GM23248 (cell line): ENCODE measurements at places on chromosomes 2 and 18. TPM values are rescaled to one million over a fixed set of nuclear protein-coding genes. Genes with fewer than 3 reads are reported as not detected.

The GAREM2 gene
- 5.9 TPM in 2 replicates for polyA plus RNA-seq

The REG3A gene
- polyA plus RNA-seq: not detected in 2 replicates

The FRZB gene
- 0.08 TPM in 1 of 2 replicates, not detected in the other for polyA plus RNA-seq

The KCNS3 gene
- 2.5 TPM in 2 replicates for polyA plus RNA-seq

The NEB gene
- 0.11 and 0.22 TPM in 2 replicates for polyA plus RNA-seq

The MPP4 gene
- 3.5 and 3.6 TPM in 2 replicates for polyA plus RNA-seq

The SPRED2 gene
- 19.5 and 20.3 TPM in 2 replicates for polyA plus RNA-seq

The NTSR2 gene
- polyA plus RNA-seq: not detected in 2 replicates

The LRRC30 gene
- polyA plus RNA-seq: not detected in 2 replicates

- no peaks in the 10 kb centered on the region for H3K4me1 ChIP-seq
- H3K4me3 ChIP-seq: no peak overlapping the region
- H3K27me3 ChIP-seq: peaks cover 21% of the 10 kb centered on the region
Measured at GRCh38 chr2:216732334-216732733, 37.0 kb upstream of the IGFBP5 start.

DNA sequence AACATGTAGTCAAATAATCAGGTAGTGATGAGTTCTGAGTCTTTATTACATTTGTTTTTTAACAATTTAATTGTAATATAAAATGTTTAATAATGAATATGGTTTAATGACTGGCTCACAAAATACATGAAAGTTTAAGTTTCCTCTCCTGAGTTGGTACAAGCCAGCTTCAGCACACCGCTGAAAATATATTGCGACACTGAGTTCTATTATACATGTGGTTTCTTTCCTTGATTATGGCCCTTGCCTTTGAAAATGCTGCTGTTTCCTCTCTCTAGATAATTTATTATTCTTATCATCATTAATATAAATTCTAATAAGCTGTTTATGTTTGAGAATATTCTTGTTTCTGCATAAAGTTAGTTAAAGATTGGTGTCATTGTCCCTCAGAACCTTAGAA is 249.3 kb downstream of the PARD3B start:
- H3K27ac ChIP-seq: no peak overlapping the region
- no peak overlapping the region for H3K4me3 ChIP-seq
- no peaks in the 10 kb centered on the region for H3K36me3 ChIP-seq
- no peaks in the 10 kb centered on the region for H3K27me3 ChIP-seq
- DNase-seq: no peak
- H3K4me1 ChIP-seq: peaks cover 37% of the 10 kb centered on the region

DNA sequence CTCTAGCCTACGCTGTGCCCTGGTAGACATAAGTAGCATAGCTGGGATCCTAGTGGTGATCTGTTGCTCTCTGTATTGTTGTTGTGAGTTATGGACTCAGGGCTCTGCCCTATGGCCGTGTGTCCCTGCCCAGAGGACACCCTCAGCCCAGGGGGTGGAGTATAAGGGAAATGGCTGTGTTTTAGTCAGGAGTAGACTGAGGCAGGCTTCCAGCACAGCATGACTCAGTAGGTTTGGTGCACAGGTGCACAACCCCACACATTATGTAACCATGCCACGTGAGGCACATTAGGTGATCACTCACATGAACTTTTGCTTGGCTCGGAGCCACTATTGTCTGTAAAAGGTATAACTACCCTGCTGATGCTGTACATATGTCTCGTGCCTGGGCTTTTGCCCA is 59.9 kb upstream of the PEX13 start:
- no peak for DNase-seq
- H3K36me3 ChIP-seq: peaks cover 11% of the 10 kb centered on the region; the same call in 1 of the 2 replicates
- H3K4me1 ChIP-seq: peaks cover 29% of the 10 kb centered on the region
- H3K27ac ChIP-seq: no peak overlapping the region
- H3K4me3 ChIP-seq: no peak overlapping the region
- H3K27me3 ChIP-seq: no peaks in the 10 kb centered on the region

- H3K4me1 ChIP-seq: peaks cover 4% of the 10 kb centered on the region; the same call in 1 of the 2 replicates
- H3K4me3 ChIP-seq: no peak overlapping the region
- H3K27ac ChIP-seq: no peak overlapping the region
Measured at GRCh38 chr2:67755156-67755882, 307.5 kb downstream of the C1D start.

DNA sequence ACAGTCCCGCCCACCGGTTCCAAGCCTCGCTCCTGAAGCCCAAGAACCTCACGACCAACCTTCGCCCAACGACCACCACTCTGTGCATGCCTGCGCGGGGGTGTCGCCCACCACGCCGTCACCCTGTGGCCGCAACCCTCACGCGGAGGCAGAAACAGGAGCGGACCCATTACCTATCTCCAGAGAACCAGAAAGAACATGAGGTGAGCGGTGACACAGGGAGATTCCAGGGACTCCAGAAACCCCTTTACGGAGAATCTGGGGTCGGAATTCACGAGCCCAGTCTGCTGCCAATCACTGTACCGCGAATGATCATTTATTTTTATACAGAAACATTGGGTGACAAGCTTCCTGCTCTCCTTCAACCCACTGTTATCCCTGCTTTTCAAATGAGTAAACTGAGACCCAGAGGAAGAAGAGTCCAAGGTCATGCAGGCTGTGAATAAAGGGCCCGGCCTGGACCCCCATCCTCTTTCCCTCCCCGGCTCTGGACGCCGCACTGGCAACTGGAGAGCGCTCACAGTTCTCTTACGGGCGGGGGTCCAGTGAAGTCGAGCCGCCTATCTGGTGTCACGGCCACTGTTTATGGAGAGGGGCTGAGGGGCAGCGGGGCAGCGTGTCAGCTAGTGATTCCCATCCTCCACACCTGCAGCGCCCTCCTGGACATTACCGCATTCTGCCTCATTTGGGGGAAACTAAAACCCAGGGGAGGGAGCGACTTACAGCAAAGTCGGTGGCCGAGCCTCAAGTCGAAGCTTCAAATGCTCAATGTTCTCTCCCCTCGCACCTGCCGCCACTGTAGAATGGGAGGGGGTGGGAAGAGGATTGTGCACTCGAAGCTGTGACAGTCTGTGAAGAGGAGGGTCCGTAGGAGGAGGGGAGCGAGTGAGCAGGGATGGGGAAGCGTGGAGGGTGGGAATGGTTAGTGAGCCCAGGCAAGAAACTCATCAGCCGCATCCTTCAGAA is 723 bp upstream of the SLC30A3 start:
- DNase-seq: no peak
- H3K36me3 ChIP-seq: no peaks in the 10 kb centered on the region
- H3K4me3 ChIP-seq: peak overlapping the region; percentile 31
- peaks cover 78% of the 10 kb centered on the region for H3K27me3 ChIP-seq
- H3K4me1 ChIP-seq: no peaks in the 10 kb centered on the region
- H3K27ac ChIP-seq: no peak overlapping the region

- peaks cover 77% of the 10 kb centered on the region for H3K4me1 ChIP-seq
- no peak for DNase-seq
- H3K4me3 ChIP-seq: no peak overlapping the region
Measured at GRCh38 chr2:55019526-55020258, 30.6 kb downstream of the RTN4 start.

GRCh38 chr18:23740105-23740830 is 51.0 kb downstream of the LAMA3 start:
- peak; percentile 40 for DNase-seq
- no peak overlapping the region for H3K4me3 ChIP-seq
- H3K27me3 ChIP-seq: no peaks in the 10 kb centered on the region
- no peak overlapping the region for H3K27ac ChIP-seq
- H3K36me3 ChIP-seq: no peaks in the 10 kb centered on the region

- no peak for DNase-seq
- H3K27me3 ChIP-seq: no peaks in the 10 kb centered on the region
- H3K4me1 ChIP-seq: peaks cover 28% of the 10 kb centered on the region
- H3K27ac ChIP-seq: no peak overlapping the region
- H3K4me3 ChIP-seq: no peak overlapping the region
Measured at GRCh38 chr2:191374366-191374765, 129.2 kb downstream of the MYO1B start.

- H3K4me3 ChIP-seq: no peak overlapping the region
- no peak overlapping the region for H3K27ac ChIP-seq
- no peaks in the 10 kb centered on the region for H3K36me3 ChIP-seq
- peaks cover 14% of the 10 kb centered on the region for H3K27me3 ChIP-seq
Measured at GRCh38 chr2:102588213-102588939, 31.0 kb upstream of the SLC9A2 start.

GRCh38 chr2:204775766-204776165 is 230.5 kb downstream of the PARD3B start:
- no peaks in the 10 kb centered on the region for H3K36me3 ChIP-seq
- no peak overlapping the region for H3K4me3 ChIP-seq
- H3K4me1 ChIP-seq: no peaks in the 10 kb centered on the region
- no peak overlapping the region for H3K27ac ChIP-seq
- no peak for DNase-seq

DNA sequence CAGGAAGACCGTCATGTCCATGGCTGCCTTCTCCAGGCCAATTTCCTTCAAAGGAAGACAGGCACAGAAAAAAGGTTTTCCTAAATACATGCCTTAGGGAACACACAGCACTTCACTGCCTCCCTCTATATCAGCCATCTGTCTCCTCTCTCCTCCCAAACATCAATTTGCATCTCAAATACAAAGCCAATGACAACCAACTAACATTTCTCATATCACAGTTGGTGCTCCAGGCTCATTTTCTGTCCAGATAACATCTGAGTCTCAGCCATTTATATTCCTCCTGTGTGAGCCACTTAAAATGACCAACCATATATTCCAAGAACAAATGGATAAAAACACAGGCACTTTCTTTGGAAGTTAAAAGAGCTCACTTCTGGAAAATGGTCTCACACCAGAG is 62.5 kb upstream of the ACAA2 start:
- no peak for DNase-seq
- H3K4me1 ChIP-seq: no peaks in the 10 kb centered on the region
- peaks cover 17% of the 10 kb centered on the region for H3K27me3 ChIP-seq

DNA sequence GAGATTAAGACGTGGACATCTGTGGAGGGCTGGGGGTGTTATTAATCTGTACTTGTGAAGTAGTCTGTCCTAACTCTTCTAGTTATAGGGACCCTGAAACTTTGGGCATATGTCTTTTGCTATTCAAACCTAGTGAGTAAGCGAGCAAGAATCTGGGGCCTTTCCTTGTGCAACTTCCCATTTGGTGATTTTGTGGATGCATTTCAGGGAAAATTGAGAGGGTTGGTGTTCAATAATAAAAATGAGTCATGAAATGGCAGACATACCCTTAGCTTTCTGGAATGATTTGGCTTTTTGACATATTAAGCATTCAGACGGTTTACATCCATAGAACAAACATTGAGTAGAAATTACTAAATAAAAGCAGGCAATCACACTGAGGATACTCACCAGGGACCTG is 17.0 kb downstream of the COL4A4 start:
- no peaks in the 10 kb centered on the region for H3K36me3 ChIP-seq
- H3K4me3 ChIP-seq: no peak overlapping the region
- no peaks in the 10 kb centered on the region for H3K27me3 ChIP-seq

GRCh38 chr18:79775441-79776221 is 22.1 kb upstream of the KCNG2 start:
- no peak overlapping the region for H3K4me3 ChIP-seq
- H3K4me1 ChIP-seq: no peaks in the 10 kb centered on the region
- H3K27me3 ChIP-seq: peaks cover 6% of the 10 kb centered on the region
- H3K27ac ChIP-seq: no peak overlapping the region

DNA sequence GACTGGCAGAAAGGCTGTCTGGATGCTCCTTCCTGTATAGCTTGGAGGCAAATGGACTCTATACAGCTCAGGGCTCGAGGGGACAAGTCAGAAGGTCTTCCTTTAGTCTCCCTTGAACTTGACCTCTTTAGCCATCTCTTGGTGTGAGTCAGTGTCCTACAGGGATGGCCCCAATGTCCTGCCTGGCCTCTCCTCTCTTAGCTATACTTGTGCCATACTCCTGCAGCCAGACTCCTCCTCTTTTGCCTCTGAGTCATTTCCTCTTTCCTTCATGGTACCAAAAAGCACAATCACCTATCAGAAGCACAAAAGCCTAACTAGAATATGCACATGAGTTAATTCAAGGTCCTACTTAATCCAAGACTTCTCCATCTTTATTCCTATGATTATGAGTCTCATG is 112.7 kb downstream of the XRCC5 start:
- H3K4me1 ChIP-seq: peaks cover 43% of the 10 kb centered on the region
- peak overlapping the region; percentile 64; the same call in 1 of the 2 replicates for H3K27ac ChIP-seq
- H3K4me3 ChIP-seq: no peak overlapping the region
- H3K27me3 ChIP-seq: no peaks in the 10 kb centered on the region
- DNase-seq: peak; percentile 65

GRCh38 chr2:16409006-16409390 is 256.6 kb downstream of the CYRIA start:
- no peaks in the 10 kb centered on the region for H3K4me1 ChIP-seq
- H3K27me3 ChIP-seq: no peaks in the 10 kb centered on the region
- no peak overlapping the region for H3K27ac ChIP-seq
- DNase-seq: no peak
- H3K4me3 ChIP-seq: no peak overlapping the region

DNA sequence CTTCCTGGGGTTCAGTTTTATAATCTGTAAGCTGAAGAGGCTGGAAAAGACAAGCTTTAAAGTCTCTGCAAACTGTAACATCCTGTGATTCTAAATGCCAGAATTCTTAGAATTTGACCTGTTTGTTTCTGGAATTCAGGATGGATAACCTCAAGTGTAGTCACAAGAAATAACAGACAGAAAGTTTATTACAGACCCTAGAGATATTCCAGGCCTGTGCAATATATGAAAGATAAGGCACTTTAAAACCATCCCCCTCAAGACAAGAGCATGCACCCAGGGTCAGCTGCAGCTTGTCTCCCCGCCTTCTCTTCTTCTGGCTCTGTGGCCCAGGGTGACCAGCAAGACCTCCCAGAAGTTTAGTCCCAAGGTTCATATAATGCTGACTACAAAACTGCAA is 298.7 kb upstream of the ACVR2A start:
- H3K27ac ChIP-seq: no peak overlapping the region
- no peak for DNase-seq
- H3K27me3 ChIP-seq: no peaks in the 10 kb centered on the region
- peaks cover 72% of the 10 kb centered on the region for H3K4me1 ChIP-seq
- H3K4me3 ChIP-seq: no peak overlapping the region

DNA sequence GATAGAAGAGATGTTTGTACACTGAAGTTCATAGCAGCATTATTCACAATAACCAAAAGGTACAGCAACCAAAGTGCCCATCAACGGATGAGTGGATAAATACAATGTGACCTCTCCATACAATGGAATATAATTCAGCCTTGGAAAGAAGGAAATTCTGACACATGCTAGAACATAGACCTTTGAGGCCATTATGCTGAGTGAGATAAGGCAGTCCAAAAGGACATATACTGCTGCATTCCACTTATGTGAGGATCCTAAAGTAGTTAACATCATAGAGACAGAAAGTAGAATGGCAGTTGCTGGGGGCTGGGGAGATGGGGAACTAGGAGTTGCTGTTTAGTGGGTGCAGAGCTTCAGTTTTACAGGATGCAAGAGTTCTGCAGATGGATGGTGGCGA is 38.2 kb upstream of the GLI2 start:
- no peaks in the 10 kb centered on the region for H3K36me3 ChIP-seq
- peaks cover 8% of the 10 kb centered on the region for H3K4me1 ChIP-seq
- no peaks in the 10 kb centered on the region for H3K27me3 ChIP-seq

- H3K4me1 ChIP-seq: peaks cover 12% of the 10 kb centered on the region; the same call in 1 of the 2 replicates
- no peak overlapping the region for H3K4me3 ChIP-seq
- no peak overlapping the region for H3K27ac ChIP-seq
- H3K27me3 ChIP-seq: no peaks in the 10 kb centered on the region
Measured at GRCh38 chr2:201058914-201059313, 12.6 kb downstream of the HYCC2 start.
